ENCODE measurements at places on chromosomes 7 and 10.
A peak's percentile ranks its signal among the peaks of the same experiment; 100 is the strongest.

GRCh38 chr10:63173468-63174232 is 40.5 kb downstream of the NRBF2 start:
- no peak for DNase-seq

GRCh38 chr7:99631295-99632109 is 14.8 kb downstream of the ZSCAN25 start:
- no peak for DNase-seq

DNA sequence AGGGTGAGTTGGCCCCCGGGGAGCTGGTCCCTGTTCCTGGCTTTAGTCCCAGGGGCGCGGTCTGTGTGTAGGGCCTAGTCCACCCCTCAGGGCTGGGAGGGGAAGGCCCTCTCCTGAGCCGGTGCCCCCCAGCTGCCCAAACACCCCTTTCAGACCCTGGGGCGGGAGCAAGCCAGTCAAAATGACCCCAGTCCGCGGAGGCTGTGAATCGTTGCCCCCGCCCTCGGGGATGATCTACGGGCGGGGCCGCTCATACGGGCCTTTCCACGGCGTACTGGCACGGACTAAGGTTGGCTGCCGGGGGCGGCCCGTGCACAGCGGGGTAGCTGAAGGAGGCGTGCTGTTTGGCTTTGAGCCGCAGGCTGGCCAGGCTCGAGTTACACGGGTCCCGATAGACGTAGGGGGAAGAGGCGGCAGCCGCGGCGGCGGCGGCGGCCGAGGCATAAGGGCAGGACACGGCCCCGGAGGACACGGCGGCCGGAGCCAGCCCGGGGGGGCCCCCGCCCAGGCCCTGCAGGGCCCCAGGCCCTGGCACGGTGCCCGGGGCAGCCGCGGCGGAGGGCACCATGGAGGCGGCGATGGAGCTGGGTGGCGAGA is 4.3 kb downstream of the ELOVL3 start:
- no peak for DNase-seq

- no peak for DNase-seq
Measured at GRCh38 chr10:77351386-77351785, 286.2 kb downstream of the KCNMA1 start.

DNA sequence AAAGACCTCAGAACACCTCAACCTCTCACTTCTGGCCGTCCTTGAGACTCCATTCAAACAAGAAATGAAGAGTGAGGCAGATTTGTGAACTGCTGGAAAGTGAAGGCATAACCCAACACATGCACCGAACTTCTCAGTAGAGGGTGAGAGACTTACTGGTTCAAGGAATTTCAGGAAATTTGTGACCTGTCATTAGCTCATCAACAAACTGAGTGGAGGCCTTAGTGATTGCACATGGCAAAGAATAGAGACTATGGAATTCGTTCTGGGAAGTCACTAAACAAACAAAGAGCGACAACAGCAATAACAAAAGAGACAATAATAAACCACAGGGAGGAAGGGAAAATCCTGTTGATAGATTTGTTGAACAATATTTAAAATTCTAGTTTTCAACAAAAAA is 125.0 kb upstream of the AKR1E2 start:
- DNase-seq: no peak

DNA sequence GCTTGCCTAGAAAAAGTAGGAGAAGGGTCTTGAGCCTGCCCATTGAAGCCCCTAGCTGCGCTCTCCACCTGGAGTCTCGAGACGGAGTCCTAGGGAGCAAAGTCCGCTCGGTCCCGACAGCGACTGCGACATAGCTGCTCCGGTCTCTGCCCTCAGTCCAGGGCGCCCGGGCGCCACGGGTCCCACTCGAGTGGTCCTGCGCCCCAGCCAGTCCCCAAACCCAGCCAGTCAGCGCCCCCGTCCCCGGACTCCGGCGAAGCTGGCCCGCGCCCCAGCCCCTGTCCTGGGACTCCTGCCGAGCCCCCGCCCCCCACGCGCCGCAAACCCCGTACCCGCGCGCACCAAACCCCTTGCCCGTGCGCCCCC is 490 bp downstream of the TNS3 start:
- DNase-seq: no peak

DNA sequence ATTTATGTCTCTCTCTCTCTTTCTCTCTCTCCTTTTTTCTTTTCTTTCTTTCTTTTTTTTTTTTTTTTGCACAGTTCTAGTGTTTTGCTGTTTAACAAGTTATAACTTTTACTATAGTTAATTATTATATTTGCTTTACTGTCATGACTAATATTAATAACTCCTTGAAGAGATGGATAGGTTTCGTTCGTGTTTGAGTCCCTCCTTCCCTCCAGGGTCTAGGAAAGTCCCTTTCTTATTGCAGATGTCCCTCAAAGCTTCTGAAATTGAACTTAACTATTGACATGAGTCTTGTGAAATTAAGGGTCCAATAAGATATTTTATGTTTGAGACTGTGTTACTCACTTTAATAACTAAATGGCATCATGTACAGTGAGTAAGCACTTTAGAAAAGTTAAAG is 131.4 kb downstream of the PLXDC2 start:
- DNase-seq: no peak

DNA sequence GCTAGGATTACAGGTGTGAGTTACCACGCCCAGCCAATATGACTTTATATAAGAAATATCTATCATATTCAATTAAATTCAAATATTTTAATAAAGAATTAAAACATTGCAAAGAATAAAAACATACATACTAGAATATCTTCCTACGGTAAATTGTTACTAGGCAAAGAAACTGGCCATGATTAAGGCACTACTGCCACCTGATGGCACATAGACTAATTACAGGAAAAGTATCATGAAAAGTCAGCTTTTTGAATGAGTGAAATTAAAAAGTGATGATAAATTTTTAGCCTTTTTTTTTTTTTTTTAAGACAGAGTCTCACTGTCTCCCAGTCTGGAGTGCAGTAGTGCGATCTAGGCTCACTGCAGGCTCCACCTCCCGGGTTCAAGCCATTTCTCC is 30.9 kb downstream of the MRPS33 start:
- DNase-seq: no peak

GRCh38 chr7:105677817-105678573 is 96.7 kb upstream of the EFCAB10 start:
- peak; percentile 43 for DNase-seq

DNA sequence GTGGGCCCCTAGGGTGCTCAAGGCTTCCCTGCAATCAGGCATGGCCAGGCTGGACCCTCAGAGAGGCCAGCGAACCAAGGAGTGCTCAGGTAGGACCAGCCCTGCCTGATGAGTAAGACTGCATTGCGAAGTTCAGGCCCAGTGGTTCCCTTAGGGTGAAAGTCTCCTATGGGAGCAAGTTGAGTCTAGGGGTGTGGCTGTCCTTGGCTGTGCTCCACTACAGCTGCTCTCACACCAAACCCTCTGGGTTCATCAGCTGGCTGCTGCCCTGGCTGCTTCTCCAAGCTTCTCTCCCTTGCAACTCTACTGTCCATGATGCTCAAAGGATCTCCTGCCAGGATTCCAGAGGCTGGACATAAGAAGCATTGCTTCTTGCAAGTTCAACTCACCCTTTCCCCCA is 18.7 kb downstream of the FAM25A start:
- DNase-seq: no peak

GRCh38 chr7:130899638-130900401 is 165.8 kb upstream of the KLF14 start:
- DNase-seq: no peak

DNA sequence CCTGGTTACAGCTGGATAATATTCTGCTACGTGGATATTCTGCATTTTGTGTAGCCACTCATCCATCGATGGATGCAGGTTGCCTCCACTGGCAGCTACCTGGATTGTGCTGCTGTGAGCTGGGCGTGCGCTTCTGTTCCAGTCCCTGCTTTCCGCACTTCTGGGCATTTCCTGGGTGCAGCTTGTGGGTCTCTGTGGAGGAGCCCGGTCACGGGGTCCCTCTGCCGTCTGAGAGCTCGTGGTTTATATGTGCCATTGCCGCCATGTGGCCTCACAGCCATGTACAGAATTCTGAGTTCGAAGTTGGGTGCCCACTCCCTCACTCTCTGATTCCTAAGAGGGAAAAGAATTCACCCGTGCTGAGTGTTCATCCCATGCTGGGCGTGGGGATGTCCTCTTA is 38.3 kb downstream of the JAKMIP3 start:
- DNase-seq: no peak

Measured in activated T-helper 9 cell treated with anti-CD3 and anti-CD28 coated beads, Interleukin-2, amount 50 U/mL, for 16 hours (primary cell).